ENCODE measurements at places on chromosomes 1 and 21.

- no peak for DNase-seq
Measured at GRCh38 chr1:58587667-58588066, 10.6 kb upstream of the TACSTD2 start.

- DNase-seq, result no peak
Measured at GRCh38 chr21:41712730-41713129, 54.1 kb downstream of the RIPK4 start.

DNA sequence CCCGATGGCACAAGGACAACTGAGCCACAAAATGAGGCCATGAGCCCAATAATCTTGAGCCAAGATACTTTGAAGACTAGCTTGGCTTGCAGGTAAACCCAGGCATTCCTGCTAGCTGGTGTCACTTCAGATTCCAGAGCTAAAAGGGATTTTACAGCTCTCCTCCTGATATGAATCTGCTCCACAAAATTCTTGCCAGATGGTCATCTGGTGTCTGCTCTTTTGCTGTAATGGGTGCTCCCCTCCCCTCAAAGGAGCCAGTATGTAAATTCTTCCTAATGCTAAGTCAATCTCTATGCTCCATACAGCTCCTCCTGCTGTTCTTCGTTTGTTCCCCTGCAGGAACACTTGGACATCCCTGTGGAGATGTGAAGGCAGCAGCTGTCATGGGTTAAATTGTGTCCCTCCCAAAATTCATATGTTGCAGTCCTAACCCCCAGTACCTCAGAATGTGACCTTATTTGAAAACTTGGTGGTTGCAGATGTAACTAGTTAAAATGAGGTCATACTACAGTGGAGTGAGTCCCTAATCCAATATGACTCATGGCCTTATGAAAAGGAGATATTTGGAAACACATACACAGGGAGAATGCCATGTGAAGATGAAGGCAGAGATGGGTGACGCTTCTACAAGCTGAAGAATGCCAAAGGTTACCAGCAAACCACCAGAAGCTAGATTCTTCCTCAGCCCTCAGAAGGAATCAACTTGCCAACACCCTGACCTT, 180.6 kb upstream of the PALMD start:
- peak; percentile 13 for DNase-seq

DNA sequence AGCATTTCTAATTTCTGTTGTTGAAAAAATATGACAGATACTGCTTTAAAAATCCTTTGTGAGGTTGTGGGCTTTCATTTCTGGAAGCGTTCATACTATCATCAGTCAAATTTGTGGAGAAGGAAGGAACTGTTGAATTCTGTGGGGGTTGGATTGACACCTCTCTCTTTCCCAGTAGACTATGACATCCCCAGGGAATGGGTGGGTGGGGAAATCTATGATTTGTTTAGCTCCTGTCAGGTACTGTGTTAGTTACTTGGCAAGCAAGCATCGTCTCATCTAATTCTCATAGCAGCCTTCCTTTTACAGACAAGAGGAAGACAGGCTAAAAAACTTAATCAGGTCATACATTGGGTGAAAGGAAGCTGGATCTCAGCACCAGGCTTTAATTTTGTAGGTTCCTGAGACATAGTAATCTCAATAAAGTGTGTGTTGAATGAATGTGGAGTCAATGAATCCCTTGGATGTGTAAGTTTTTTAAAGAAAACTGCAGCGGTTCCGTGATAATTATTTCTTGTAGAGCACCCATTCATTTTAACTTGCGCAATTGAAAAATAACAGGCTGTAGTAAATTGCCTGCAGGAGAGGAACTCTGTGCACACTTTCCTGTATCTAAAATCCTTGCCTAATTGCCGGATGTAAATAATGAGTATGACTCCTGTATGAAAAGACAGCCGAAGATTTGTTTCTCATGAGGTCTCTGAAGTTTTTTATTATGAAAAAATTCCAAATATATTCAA, 60.6 kb downstream of the MYOM3 start:
- peak; percentile 5 for DNase-seq

GRCh38 chr1:33099290-33100118, 18.6 kb downstream of the AZIN2 start:
- peak; percentile 12 for DNase-seq
